ENCODE measurements at places on chromosomes 16 and 17.
A peak's percentile ranks its signal among the peaks of the same experiment; 100 is the strongest.

- DNase-seq: no peak
Observed at GRCh38 chr16:50298075-50298460, 31.7 kb downstream of the ADCY7 start.

DNA sequence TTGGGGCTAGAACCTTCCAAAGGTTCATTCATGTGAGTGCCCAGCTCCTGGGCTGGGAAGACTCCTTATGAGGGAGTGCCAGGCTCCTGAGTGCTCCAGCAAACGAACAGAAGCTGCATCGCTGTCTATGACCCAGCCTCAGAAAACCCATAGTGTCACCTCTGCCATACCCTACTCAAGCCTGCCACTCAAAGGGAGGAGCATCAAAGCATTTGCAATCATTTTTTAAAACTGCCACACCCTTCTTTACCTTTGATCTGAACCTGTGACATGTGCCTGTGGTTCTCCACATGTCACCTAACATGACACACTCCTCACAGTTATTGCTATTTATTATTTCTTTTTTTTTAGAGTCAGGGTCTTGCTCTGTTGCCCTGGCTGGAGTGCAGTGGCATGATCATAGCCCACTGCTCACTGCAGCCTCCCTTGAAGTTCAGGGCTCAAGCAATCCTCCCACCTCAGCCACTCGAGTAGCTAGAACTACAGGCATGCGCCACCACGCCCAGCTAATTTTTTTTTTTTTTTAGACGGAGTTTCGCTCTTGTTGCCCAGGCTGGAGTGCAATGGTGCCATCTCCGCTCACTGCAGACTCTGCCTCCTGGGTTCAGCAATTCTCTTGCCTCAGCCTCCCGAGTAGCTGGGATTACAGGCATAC, 7.3 kb upstream of the KDM8 start:
- no peak for DNase-seq

- no peak for DNase-seq
Observed at GRCh38 chr17:81049372-81049911, 14.5 kb downstream of the BAIAP2 start.

- no peak for DNase-seq
Observed at GRCh38 chr16:84611041-84611440, 6.8 kb downstream of the COTL1 start.

DNA sequence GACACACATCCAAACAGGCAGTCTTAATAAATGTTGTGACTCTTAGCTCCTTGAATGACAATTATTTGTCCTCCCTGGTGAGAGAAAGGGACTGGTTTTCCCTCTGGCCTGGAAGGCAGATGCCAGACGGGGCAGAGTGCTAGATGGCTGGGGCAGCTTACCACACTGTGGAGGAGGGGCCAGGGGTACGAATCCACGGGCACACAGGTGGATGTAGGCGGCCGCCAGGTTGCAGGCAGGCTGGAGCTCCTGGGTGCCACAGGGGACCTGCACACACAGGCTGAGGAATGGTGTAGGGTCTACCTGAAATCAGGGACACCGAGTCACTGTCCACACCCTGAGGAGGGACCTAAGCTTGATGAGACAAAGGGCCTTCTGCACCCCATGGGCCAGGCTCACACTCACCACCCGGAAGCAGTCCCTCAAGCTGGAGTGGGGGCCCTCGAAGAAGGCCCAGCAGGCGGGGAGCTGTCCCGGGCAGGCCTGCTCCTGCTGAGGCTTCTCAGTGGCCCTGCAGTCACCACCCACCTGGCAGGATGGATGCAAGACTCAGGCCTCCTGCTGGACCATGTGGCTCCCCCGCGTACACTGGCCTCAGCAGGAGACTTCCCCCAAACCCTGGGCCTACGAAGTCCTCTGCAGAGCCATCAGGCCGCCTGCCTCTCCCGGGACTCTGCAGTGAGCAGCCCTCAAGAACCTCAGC, 38.4 kb downstream of the RMI2 start:
- DNase-seq: no peak

DNA sequence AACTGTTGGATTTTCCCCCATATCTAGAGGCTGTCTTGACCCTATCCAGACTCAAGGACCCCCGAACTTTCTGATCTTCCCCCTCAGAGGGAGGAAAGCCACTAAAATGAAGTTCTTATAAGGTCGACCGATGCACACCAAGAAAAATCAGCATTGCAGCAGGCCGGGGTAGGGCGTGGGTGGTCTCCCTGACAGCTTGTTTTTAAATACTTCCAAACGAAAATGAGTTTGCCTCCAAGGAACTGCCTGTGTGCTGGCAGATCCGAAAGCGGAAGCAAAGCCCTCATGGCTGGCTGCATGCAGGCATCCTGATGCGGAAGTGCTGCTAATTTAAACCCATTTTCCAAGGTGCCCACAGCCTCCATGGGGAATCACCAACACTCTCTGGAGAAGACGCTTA, 374.3 kb upstream of the XYLT1 start:
- DNase-seq: no peak

DNA sequence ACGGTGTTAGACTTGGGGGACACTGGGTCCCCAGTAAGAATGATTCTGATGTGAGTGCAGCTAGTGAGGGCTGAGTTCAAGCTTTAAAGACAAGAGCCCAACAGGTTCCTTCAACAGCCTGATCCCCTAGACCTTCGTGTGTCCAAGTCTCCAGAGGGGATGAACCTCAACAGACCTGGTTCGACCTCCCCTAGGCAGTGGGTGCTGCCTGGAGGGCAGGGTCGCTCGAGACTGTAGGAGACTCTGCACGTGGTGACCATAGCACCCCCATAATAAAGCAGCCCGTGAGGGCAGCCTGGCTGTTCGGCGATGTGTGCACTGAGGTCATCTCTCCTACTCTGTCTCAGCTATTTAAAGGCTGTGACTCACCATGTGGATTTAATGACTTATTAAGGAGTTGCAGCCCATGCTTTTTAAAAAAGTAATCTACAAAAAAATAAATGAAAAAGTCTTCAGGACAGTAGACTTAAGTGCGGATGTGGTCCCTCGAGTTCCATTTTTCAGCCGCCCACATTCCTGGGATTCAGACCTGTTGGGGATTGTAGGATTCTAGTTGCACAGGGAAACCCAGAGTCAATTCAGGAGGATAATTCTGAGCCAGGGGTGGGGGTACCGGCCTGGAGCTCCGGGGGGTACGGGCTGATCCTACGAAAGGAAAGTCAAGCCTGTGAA, 23.4 kb upstream of the METRNL start:
- peak; percentile 54 for DNase-seq

DNA sequence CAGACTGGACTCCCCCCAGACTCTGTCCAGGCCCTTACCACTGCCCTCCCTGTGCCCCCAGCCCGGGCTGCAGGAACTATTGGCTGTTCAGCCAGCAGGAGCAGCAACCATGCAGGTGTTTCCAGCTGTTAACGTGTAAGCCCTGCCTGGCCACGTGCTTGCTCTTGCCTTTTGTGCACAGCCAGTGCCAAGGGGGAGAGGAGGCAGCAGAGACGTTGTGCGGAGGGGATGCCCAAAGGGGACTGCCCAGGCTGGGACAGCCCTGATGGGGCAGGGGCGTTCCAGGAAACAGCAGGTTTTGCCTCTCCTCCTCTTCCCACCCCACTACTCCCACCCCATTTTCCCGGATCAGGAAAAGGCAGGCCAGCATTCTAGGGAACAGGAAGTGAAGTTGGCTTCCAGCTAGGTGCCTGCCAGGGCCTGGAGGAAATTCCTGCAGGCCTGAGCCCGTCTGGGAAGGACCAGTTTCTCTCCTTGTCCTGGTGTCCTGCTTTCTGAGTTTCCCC, 16.7 kb upstream of the LASP1NB start:
- DNase-seq: no peak

DNA sequence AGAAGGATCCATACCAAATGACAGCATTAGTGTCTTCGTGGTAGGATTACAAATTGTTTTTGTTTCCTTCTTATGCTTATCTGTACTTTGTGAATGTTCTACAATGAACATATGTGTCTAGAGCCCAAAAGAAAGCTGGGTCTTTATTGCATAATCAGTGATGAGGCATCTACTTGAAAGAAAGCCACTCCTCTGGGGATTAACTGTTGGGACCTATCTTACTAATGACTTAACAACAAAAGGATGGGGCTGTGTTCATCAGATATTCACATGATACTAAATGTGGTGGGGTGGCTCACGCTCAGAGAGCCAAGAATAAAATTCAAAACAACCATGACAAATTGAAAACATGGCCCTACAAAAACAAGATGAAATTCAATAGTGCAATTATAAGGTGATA, 160.2 kb downstream of the RGS9 start:
- no peak for DNase-seq

- DNase-seq: no peak
Observed at GRCh38 chr17:21300601-21301571, 16.4 kb downstream of the MAP2K3 start.

GRCh38 chr16:65660390-65660789, 538.5 kb upstream of the CDH11 start:
- peak; percentile 3 for DNase-seq

GRCh38 chr16:83162791-83163190, 536.0 kb downstream of the CDH13 start:
- DNase-seq: no peak

DNA sequence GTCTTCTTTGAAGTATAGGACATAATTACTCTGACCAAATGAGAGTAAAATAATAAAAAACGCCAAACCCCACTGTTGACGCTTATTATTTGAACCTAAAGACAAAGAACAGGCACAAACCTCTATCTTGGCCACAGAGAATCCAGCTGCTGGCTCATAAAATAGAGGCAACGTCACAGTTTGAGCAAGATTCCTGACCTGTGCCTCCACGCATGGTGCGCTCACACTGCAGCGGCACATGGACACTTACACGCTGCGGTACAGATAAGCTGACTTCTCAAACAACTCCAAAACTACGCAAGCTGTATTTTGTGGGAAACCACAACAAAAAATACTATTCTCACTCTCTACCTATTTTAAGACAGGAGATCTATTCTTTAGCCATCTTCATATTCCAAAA, 38.8 kb upstream of the TRAP1 start:
- no peak for DNase-seq

GRCh38 chr17:68320943-68321555, 29.8 kb downstream of the ARSG start:
- no peak for DNase-seq

DNA sequence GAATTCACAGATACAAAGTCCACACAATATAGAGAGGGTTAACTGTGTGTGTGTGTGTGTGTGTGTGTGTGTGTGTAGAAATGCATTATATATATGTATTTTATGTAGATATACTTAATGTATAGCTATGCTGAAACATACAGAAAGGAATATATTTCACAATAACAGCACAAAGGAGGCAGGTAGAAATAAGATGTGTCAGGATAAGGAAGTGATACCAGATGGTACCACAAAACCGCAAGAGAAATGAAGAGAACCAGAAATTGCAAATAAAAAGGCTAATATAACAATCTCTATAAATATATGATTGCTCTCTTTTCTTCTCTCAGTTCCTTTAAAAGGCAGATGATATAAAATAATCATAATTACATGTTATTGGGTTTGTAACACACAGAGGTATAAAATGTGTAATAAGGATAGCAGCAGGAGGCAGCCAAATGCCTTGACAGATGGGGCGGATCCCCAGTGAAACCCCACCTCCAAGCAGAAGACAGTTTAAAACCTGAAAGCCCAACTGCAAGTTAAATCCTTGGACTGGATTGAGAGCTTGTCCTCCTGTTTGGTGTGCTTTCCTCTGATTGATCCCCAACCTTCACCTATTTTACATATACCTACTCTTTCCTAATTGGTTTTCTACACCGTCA, 365.4 kb upstream of the C16orf82 start:
- DNase-seq: no peak

- DNase-seq: no peak
Observed at GRCh38 chr16:48274476-48274875, 27.1 kb upstream of the ABCC11 start.

DNA sequence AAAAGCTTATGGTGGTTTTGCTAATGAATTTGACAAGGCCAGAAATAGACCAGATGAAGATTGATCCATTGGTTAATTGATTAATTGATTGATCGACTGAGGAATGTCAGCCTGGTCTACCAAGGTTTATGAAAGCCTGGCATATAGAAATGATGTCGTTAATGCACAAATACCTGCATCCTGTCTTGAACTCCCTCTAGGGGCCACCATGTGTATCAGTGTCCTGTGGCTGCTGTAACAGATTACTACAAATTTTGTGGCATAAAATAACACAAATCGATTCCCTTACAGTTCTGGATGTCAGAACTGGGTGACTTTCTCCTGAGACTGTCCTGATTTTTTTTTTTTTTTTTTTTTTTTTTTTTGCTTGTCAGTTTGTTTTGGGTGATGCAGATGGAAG, 553.2 kb downstream of the MAF start:
- DNase-seq: no peak

All from AG04449 (cell line).